ENCODE measurements at places on chromosomes 2 and 18.
A peak's percentile ranks its signal among the peaks of the same experiment; 100 is the strongest.

DNA sequence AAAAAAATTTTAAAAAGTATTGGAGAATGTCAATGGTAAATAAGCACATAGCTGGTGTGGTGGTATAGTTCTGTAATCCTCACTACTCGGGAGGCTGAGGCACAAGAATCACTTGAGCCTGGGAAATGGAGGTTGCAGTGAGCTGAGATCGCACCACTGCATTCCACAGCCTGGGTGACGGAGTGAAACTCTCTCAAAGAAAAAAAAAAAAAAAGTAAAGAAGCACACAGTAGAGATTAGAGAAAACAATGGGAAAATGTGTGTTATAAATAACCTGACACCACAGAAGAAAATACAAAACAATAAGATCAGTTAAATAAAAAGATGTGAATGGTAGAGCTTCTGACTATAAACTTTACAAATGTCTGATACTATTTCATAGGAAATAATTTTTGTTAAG, 163.7 kb upstream of the WDSUB1 start:
- DNase-seq = no peak

- peak; percentile 15 for DNase-seq
These were observed 54.7 kb downstream of the KCTD18 start for GRCh38 chr2:200454927-200455801.

GRCh38 chr2:158692372-158693103, 102.6 kb upstream of the DAPL1 start:
- peak; percentile 21 for DNase-seq

GRCh38 chr18:69701305-69701704, 246.4 kb downstream of the CD226 start:
- no peak for DNase-seq

DNA sequence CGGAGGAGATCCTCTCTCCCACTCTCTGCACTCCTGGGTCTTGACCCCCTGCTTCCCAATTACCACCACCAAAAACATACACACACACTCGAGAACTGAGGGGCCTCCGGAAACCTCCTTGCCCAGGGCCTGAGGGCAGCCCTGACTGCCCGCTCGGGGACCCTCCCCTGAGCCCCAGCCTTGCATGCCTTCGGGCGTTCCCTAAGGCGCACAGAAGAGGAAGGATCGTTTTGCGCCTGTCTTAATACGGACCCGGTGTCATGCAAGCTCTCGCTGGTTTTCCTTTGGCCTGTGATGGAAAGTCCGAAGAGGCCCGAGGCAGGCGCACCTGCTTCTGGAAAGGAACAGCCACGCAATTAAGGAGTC, 19.8 kb downstream of the POU3F3 start:
- no peak for DNase-seq

DNA sequence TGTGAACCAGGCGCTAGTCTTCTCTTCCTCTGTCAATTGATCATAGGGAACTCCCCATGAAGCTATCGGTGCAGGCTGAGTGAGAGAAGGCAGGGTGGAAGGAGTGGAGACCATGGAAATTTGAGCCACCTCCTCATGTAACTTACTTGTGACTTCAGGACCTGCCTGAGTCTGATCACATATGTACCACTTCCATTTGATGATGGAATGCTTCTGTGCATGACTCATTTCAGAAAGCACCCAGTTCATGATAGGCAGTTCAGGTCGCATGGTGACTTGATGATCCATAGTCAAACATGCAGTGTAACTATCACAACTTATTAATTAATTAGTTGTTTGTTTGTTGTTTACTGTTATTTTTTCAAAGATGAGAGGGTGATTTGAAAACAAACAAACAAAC, 1296.7 kb downstream of the SUCLG1 start:
- DNase-seq = no peak

DNA sequence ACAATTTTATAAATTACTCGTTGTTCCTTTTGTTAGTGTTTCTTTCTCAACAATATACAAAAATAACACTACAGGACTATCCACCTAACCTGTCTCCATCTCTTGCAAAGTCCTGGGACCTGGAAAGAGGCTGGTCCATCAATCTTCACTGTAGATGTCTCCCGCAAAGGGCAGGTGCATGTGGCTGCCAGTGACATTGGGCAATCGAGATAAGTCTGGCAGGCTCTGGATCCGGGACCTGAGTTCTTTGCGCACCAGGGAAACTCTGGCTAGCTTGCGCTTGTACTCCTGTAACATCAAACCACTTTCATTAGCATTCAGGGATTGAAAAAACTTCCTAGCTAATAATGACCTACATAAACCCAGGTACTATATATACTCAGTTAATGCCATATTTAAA, 20.5 kb downstream of the RMP24 start:
- no peak for DNase-seq

DNA sequence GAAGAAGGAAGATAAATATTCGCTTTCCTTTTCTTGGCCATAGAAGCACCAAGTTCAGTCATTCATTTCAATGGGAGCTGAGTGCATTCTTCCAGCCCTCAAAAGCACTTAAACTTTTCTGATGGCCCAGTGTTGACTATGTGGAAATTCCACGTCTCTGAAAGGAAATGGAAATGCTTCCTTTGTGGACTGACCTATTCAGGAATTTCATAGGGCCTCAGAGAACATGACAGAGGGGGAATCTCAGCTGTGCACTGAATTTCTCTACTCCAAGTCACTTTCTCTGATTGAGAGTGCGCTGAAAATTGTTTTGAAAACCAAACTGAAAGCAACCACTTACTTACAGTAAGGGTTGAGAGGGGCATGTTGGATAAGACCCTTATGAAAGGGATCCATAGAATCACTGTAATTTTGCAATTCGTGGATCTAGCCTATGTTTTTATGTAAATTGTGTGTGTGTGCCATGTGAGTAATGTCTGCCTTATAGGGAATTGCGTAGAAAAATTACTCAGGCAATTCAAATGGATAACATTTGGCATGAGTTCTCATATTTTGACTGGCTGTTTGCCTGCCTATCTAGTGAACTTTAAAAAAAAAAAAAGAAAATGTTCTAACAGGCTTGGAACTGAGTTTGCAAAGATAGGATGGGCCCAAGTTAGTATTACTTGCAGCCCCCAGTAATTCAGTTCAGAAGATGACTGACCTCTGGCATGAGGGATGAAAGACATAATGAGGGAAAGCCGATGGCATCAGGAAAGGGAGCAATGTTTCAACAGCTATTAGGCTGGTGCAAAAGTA, 437.0 kb downstream of the PTPRM start:
- no peak for DNase-seq

DNA sequence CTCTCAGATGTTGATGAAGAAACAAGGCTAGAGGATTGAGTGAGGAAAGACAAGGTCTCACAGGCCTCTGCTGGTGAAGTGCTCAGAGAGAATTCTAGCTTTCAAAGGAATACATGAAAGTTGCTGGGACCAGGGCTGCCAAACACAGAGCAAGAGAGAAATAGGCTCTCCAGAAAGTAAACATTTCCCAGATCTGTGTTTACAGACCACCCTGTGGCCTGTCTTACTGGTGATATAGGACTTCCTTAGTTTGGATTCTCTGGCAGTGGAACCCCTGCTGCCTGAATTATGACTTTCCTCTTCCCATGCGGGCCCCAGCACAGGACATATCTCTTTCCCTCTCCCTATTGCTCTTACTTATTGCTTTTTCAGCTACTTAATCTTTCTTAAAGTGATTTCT, 64.5 kb downstream of the TACR1 start:
- no peak for DNase-seq

DNA sequence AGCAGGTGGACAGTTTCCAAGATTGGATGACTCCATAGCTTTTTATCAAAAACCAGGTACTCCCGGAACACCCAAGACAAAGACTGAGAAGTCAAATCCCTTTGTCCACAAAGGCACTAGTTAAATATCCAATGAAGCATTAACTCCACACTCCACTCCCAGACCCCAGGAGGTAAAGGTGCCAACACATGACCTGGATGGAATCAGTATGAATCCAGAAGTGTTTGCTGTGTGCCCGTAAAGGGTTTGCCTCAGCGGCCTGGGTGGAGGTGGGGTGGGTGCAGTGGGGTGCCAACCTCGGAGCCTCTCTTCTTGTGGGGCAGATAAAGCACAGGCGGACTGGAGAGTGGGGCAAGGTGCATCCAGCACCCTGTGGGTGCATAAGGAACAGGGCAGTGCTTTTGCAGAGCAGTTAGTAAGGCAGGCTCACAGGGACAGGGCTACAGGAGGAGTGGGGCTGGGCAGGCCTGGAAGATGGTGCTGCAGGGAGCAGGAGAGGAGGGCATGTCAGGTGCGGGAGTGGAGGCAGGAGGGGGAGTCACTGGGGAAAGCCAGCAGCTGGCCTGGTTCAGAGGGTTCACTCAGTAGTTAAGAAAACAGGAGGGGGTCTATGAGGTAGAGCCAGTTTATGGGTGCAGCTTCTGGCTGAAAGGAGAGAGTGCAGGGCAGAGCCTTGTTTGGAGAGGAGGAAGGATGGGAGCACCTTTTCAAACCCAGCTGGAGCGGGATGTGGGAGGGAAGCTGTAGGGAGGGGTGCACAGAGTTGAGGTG, 208.4 kb upstream of the SMAD2 start:
- DNase-seq = no peak

GRCh38 chr18:59455728-59456276, 96.7 kb upstream of the LMAN1 start:
- no peak for DNase-seq

GRCh38 chr18:74961596-74961995, 247.3 kb downstream of the PTGR3 start:
- no peak for DNase-seq

- DNase-seq = peak; percentile 24
These were observed 1.1 kb downstream of the TRAF3IP1 start for GRCh38 chr2:238321467-238321866.

- DNase-seq = no peak
These were observed 4.0 kb downstream of the PPP3R1 start for GRCh38 chr2:68248361-68248760.

DNA sequence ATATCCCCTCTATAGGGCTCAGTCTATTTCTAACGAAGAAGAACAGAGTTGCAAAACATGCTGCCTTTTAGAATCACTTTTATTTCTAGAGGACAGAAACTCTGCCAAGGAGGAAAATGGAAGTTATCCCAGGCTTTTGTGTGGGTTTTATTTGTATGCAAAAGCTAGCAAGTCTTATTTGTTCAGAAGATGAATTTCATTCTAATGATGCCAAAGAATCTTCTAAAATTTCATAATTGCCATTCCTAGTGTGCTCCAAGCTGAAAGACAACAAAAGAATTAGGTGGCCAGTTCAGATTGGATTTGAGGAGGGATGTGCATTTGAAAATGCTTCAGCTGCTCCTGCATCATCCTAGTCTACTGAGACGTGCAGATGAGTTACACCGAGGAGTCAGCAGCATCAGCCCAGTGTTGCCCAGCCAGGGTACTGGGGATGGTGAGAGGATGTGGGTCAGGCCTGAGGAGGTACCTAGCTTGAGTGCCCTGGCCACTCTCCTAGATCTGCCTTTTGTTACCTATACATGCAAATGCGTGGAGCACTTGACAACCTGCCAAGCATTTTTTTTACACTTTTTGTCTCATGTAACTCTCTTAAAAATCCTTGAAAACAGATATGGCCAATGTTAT, 80.1 kb downstream of the KCNS3 start:
- no peak for DNase-seq

- no peak for DNase-seq
These were observed 61.7 kb downstream of the EML4 start for GRCh38 chr2:42230891-42231290.

DNA sequence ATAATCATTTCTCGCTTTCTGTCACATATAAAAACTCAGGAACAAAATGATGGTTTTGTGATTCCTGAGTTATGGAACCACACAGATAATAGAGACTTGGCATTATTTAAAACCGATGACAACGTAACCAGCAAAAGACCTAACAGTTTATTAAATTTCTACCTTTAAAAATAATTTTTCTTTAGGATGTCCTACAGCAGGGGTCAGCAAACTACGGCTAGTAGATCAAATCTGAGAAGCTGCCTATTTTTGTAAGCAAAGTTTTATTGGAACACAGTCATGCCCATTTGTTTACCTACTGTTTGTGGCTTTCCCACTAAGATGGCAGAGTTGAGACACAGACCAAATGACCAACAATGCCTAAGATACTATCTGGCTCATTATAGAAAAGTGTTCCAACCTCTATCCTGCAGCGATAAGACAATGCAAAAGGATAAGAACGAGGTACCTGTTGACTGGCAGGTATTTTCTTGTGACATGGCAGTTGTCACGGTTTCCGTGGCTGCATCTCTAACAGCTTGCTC, 53.0 kb upstream of the ZFP36L2 start:
- DNase-seq = no peak

GRCh38 chr18:48841381-48842258, 109.1 kb downstream of the SMAD7 start:
- peak; percentile 27 for DNase-seq

DNA sequence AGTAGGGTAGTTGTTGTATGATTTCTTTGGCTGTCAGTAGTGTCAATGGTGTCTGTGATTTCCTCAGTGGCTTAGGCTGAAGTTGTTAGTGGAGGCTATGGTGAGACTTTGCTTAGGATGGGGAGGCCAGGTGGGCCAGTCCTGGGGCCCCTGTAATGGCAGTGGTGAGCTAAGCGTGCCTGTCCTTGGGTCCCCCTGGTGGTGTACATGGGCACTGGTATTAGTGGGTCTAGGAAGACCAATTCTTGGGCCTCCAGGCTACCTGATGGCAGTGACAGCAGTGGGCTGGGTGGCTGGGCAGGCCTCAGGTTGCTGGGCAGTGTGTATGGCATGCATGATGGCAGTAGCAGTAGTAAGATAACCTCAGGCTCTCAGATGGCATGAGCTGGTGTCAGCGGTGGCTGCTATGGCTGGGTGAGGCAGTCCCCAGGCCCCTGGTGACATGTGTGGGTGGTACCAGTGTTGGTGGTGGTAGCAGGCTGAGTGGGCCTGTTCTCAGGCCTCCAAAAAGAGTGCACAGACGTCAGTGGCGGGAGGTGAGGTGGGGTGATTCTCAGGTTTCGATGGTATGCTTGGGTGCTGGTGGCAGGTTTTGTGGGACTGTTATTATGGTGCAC, 103.2 kb downstream of the KLHL14 start:
- peak; percentile 9 for DNase-seq

DNA sequence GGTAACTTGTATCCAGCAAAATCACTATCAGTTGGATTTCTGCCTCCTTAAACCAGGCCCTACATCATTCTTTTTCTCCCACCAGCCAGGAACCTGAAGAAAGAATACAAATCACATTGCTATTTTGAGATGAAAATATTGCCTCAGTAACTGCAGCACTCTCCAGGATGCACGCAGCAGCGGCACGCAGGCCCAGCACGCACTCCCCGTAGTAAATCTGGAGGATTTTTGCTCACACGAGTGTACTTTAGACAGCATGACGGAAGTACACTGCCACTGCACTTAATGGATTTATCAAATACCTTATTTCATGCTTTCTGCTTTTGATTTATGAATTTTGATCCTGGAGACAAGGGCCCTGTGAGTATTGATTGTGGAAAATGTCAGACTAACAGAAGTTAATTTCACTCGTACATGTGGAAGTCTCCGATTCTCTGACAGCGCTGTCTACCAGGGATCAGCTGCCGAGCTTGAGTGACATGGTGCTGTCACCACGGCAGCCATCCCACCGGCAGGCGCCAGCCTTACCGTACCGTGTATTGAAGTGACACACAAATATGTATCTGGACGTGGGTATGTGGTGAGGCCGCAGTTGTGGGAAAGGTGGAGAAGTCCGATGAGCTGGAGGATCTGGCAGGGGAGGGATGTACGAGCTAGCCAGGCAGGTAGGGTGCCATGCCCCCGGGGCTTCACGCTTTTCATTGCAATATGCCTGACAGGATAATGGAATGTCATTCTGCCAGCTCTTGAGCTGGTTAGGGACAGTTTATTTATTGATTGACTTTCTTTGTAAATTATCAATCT, 863.7 kb downstream of the GALR1 start:
- no peak for DNase-seq
